RWPE2 (cell line): ENCODE measurements at places on chromosomes 1 and 21.

GRCh38 chr1:226511296-226511695 lies 37.3 kb upstream of the STUM start:
- H3K4me3 ChIP-seq: no peak overlapping the region
- H3K27ac ChIP-seq: no peak overlapping the region
- DNase-seq: no peak
- H3K36me3 ChIP-seq: no peaks in the 10 kb centered on the region
- H3K4me1 ChIP-seq: no peaks in the 10 kb centered on the region
- H3K27me3 ChIP-seq: no peaks in the 10 kb centered on the region

DNA sequence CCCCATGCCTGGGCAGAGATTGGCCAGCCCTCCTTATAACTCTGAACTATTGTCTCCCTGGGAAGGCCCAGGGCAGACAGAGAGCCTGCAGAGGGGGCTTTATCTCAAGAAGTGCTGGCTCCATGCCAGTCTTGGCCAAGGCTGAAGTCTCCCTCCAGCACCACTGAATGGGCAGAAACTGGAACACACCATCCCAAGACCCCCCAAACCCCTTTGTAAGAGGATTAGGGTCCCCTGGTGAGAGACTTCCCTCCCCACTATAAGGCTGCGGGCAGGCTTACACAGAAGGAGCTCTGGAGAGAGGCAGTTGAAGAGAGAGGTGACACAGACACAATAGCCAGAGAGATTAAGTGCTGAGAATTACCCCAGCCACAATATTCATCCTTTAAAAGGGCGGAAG lies 97.2 kb downstream of the NAV1 start:
- no peaks in the 10 kb centered on the region for H3K36me3 ChIP-seq
- DNase-seq: no peak
- H3K27ac ChIP-seq: no peak overlapping the region
- H3K4me3 ChIP-seq: no peak overlapping the region
- H3K4me1 ChIP-seq: no peaks in the 10 kb centered on the region

DNA sequence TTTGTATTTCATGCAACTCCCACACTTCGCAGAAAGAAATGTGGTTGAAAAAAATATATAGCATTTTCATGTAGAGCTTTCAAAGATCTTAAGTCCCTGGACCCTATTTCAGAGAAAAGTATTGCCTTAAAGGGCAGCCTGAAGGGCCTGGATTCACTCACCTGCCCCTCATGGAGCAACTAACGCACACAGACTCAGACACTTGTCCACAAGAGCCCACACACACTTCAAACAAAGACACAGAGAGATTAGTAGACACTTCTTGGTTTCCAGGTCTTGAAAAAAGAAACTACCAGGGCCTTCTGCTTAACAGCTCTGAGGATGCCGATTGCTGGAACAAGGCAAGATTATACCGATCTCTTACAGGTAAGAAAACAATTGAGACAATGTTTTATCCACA lies 122.2 kb downstream of the ZBTB18 start:
- H3K27me3 ChIP-seq: no peaks in the 10 kb centered on the region
- H3K4me1 ChIP-seq: no peaks in the 10 kb centered on the region

DNA sequence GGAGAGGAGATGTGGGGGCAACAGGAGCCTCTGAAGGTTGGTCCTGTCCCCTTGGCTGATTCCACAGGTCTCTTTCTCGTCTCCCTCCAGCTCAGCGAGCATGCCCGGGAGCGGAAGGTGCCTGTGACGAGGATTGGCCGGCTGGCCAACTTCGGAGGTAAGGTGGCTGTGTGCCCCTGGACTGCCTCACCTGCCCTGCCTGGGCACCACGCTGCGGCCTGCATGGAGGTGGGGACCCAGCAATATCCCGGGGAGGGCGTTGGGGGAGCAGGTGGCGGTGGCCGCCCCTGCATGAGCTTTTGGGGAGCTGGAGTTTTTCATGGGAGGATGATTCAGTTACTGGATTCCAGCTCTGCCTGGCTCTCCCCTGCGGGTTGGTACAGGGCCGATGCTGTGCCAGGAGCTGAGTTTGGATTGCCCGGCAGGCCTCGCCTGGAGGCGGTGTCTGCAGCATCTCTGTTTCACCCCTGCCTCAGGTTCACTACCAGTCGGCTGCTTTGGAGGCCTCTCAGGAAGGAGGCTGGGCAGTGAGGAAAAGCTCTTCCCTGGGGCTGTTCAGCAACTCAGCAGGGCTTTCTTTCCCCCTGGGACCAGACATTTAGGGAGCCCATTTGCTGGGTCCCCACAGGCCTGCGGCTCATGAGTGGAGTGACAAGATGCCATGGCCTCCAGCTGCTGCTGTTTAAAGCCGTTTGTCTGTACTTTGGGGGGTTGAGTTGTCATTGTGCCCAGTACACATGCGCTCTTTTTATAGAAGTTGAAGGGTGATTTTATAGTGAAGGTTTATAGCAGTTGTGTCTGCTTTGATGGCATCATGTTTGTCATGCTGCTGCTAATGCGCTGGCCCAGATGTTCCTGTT lies 25.7 kb downstream of the COQ8A start:
- no peak overlapping the region for H3K27ac ChIP-seq
- no peaks in the 10 kb centered on the region for H3K36me3 ChIP-seq
- H3K4me3 ChIP-seq: no peak overlapping the region
- no peak for DNase-seq
- no peaks in the 10 kb centered on the region for H3K4me1 ChIP-seq

- no peak for DNase-seq
- H3K36me3 ChIP-seq: no peaks in the 10 kb centered on the region
- H3K27ac ChIP-seq: peak overlapping the region; percentile 49
- H3K27me3 ChIP-seq: no peaks in the 10 kb centered on the region
Measured at GRCh38 chr21:42672699-42673458, 19.5 kb downstream of the PDE9A start.

DNA sequence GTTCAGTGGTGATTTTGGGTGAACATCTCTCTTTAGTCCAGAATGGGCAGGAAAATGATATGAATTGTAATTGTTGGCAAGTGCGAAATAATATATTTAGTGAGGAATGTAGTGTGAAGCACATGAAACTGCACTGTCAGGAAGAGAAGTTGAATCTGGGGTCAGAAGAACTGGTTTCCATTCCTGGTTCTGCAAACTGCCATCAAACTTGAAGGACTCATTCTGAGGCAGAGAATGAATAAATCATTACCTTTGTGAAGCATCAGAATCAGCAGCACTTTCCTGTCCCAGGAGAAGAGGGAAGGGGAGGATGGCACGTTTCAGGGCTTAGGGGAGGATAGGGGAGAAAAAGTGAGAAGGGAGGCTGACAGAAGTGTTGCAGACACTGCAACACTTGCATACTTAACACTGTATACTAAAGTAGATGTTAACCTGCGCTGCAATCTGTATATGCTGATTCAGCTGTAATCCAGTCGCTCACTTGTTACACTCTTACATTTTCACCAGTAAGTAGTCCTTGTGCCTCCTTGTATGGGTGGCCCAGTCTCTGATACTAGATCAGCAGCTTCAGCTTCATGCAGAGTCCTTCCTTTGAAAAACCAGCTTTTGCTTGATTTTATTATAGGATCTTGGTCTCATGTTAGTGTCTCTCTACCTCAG lies 10.5 kb upstream of the RPTN start:
- no peak overlapping the region for H3K27ac ChIP-seq
- peaks cover 28% of the 10 kb centered on the region for H3K4me1 ChIP-seq
- no peak for DNase-seq
- no peak overlapping the region for H3K4me3 ChIP-seq
- H3K36me3 ChIP-seq: no peaks in the 10 kb centered on the region

- no peak overlapping the region for H3K4me3 ChIP-seq
- H3K4me1 ChIP-seq: no peaks in the 10 kb centered on the region
Measured at GRCh38 chr1:205054013-205054412, 11.0 kb downstream of the CNTN2 start.

GRCh38 chr1:975896-976683 lies 5.8 kb downstream of the PERM1 start:
- DNase-seq: no peak
- no peaks in the 10 kb centered on the region for H3K27me3 ChIP-seq
- peak overlapping the region; percentile 52 for H3K27ac ChIP-seq
- no peaks in the 10 kb centered on the region for H3K36me3 ChIP-seq
- peak overlapping the region; percentile 29 for H3K4me3 ChIP-seq

DNA sequence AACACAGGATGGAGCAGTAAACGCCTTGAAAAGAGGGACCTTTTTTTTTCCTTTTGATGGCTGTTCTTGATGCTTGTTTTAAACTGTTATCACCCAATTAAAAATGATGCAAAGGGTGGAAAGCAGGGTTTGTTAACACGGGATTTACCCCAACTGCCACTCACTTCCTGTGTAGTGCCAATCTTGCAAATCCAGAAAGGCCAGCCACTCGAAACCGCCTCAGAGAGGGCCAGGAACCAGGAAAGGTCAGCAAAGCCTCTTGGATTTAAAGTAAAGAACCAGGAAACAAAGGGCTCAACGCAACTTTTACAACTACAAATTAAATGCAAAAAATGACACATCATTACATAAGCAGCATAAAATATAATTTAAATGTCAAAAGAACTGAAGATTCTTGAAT lies 347.4 kb downstream of the PDE4B start:
- no peaks in the 10 kb centered on the region for H3K4me1 ChIP-seq
- no peaks in the 10 kb centered on the region for H3K36me3 ChIP-seq
- no peak for DNase-seq
- no peak overlapping the region for H3K27ac ChIP-seq
- no peaks in the 10 kb centered on the region for H3K27me3 ChIP-seq

DNA sequence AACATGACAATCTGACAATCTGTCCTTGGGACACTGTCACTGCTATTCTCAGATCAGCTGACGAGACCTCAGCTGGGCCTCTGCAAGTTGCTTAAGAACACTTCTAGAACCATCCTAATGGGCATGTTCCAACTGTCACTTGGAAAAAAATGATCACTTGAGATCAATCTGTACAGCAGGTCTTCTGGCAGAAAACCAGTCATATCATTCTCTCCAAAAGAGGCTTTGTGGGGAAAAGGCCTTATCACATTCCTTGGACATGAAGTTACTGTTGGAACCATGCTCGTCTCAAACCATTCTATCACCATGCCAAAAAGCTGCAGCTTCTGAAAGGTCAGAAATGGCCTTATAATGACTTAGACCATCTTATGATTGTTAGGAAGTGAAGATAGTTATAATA lies 744.2 kb downstream of the USP25 start:
- H3K36me3 ChIP-seq: no peaks in the 10 kb centered on the region
- H3K4me1 ChIP-seq: no peaks in the 10 kb centered on the region
- DNase-seq: no peak
- H3K4me3 ChIP-seq: no peak overlapping the region

GRCh38 chr21:26453267-26453666 lies 119.8 kb downstream of the CYYR1 start:
- no peak overlapping the region for H3K27ac ChIP-seq
- no peak for DNase-seq
- H3K36me3 ChIP-seq: no peaks in the 10 kb centered on the region
- H3K4me3 ChIP-seq: no peak overlapping the region
- peaks cover 15% of the 10 kb centered on the region for H3K4me1 ChIP-seq

DNA sequence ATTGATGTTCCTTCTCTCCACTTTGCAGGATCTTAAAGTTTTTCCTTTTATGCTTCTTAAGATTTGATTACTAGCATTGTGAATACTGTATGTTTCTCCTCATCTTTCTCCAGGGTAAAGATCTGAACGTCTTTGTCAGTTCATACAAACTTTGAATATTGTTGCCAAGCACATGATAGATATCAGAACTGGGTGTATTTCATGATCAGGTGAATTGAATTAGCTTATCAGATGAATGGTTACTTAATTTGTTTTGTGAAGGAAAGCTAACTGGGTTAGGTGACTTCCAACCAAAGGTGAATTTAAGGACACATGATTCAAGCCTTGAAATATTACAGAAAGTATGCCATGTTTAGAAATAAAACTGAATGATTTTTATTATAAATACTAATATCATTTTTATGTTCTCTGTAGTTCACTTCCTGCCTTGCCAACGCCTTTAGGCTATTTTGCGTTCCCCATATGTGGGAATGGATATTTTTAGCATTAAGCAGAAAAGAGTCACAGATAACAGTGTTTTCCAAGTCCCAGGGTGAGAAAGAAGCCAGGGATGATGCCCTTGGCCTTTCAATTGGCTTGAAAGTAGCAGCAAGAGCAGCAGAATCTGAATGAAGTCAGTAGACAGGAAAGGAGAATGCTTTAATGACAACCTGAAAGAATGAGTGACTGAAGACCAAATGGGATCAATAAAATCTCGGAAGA lies 752.1 kb downstream of the NCAM2 start:
- H3K27me3 ChIP-seq: peaks cover 13% of the 10 kb centered on the region
- H3K4me3 ChIP-seq: no peak overlapping the region
- no peak overlapping the region for H3K27ac ChIP-seq
- no peaks in the 10 kb centered on the region for H3K36me3 ChIP-seq
